ENCODE measurements at places on chromosomes 12 and 14. TPM values are rescaled to one million over a fixed set of nuclear protein-coding genes. Genes with fewer than 3 reads are reported as not detected.
A peak's percentile ranks its signal among the peaks of the same experiment; 100 is the strongest.

DNA sequence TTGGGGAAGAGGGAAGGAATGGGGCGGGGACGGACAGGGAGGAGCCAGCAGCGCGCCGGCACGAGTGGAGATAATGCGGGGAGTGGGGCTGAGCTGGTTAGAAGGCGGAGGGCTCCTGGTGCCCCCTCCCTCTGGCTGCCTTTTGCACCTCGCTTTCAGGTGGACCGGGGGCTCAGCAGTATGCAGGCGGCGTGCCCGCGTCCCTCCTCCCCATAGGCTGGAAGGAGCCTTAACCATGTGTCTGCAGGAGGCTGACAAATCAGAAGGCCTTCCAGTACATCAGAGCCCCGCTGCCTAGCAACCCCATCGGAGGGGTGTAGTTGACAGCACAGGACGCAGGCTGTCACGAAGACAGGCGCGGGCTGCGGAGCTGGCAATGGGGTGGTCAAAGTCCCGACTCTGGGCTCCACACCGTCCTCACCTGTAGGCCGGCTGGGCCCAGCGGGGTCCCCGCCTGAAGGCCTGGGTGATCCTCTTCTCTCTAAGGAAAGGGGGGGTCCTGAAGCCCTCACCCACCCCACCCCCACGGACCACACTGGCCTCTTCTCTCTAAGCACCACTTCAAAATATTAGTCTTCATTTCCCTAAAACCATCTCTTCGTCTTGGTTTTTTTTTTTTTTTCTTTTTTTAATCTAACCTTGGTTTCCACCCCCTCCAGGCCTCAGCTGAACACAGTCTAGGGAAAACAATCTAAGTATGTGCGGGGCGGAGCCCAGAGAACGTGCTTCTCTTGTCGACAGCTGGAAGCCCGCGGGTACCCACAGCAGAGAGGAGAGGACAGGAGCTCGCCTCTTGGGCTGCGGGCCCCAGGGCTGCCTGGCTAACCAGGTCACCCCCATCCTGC lies 44.5 kb downstream of the KDM2B start:
- H3K4me1 ChIP-seq, result peaks cover 49% of the 10 kb centered on the region
- H3K27me3 ChIP-seq, result no peaks in the 10 kb centered on the region

DNA sequence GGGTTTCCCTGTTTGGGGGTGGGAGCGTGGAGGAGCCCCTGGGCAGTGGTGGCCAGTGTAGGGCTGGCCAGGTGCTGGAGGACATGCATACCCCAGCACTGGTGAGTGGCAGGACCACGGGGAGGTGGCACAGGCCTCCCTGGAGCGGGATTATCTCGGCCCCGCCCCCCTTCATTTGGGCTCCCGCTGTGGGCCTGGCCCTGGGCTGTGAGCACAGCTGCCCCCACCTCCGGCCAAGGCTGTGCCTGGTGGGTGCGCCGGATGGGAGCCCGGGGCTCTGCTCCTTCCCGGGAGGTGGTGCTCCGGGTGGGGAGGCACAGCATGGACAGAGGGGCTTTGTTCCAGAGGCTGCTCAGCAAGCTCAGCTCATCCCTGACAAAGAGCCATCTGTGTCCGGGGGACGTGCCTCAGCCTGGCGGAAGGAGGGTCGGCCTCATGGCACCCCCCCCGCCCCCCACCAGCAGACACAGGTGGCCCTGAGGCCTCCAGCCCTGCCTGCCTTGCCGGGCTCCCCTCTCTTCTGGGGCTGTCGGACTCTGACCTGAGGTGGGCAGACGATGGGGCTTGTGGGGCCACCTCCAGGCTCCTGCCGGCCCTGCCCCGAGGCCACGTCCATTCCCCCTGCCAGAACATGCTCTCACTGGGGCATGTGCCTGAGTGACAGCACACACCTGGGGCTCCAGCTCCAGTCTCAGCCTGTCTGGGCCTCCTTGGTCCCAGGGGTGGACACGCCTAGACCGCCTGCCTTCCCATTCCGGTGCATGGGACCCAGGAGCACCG lies 8.4 kb downstream of the TEDC1 start:
- H3K27ac ChIP-seq, result peak overlapping the region; percentile 47
- no peak overlapping the region for H3K4me3 ChIP-seq
- H3K4me1 ChIP-seq, result peaks cover 23% of the 10 kb centered on the region
- no peaks in the 10 kb centered on the region for H3K27me3 ChIP-seq
- peaks cover 7% of the 10 kb centered on the region for H3K36me3 ChIP-seq
- peak; percentile 58 for DNase-seq

The FGD6 gene
- total RNA-seq, result 7.6 TPM

DNA sequence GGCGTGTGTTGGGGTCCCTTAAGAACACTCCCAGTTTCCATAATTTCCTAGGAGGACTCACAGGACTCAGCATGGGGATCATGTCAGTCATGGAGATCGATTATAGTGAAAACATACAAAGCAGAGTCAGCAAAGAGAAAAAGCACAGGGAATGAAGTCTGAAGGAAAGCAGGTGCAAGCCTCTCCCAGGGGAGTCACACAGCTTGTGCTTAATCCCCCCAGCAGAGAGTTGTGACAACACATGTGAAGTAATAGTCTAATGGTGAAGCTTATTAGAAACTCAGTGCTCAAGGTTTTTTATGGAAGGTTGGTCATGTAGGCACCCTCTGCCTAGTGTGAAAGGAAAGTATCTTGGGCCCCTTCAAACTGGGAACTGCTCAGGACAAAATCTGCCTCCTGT lies 149.0 kb upstream of the SEL1L start:
- H3K4me1 ChIP-seq, result peaks cover 7% of the 10 kb centered on the region
- H3K4me3 ChIP-seq, result no peak overlapping the region
- DNase-seq, result peak; percentile 7
- no peak overlapping the region for H3K27ac ChIP-seq
- H3K27me3 ChIP-seq, result no peaks in the 10 kb centered on the region
- H3K36me3 ChIP-seq, result no peaks in the 10 kb centered on the region

The TTC5 gene
- total RNA-seq, result 16.0 TPM

- no peak overlapping the region for H3K27ac ChIP-seq
- peak; percentile 88 for DNase-seq
- H3K4me1 ChIP-seq, result peaks cover 41% of the 10 kb centered on the region
- no peak overlapping the region for H3K4me3 ChIP-seq
- H3K27me3 ChIP-seq, result peaks cover 88% of the 10 kb centered on the region
Measured at GRCh38 chr12:48995086-48995879, 3.9 kb downstream of the DDN start.

DNA sequence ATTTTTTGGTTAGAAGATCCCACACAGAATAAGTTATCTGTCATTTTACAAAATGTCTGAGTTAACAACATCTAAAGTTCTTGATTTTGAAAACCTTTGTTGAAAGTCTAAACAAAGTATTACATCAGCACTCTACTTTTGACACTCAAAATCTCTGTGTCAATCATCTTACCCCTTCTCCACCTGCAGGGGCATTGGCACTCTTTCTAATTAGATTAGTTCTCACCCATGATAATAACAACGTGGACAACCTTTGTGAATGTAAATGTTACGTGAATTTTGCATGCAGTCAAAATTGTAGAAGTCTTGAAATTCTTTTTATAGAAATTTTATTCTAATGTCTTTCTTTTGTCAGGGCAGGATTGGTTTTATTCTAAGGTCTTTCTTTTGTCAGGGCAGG lies 33.5 kb upstream of the PPFIA2 start:
- no peaks in the 10 kb centered on the region for H3K27me3 ChIP-seq
- H3K27ac ChIP-seq, result no peak overlapping the region
- DNase-seq, result no peak
- H3K36me3 ChIP-seq, result no peaks in the 10 kb centered on the region

- H3K4me1 ChIP-seq, result peaks cover 15% of the 10 kb centered on the region
- peak; percentile 21 for DNase-seq
- H3K36me3 ChIP-seq, result no peaks in the 10 kb centered on the region
- peak overlapping the region; percentile 40 for H3K4me3 ChIP-seq
- H3K27me3 ChIP-seq, result peaks cover 28% of the 10 kb centered on the region
Measured at GRCh38 chr12:46832130-46832704, 6.4 kb upstream of the SLC38A4 start.

The C3AR1 gene
- total RNA-seq, result 3.7 TPM

DNA sequence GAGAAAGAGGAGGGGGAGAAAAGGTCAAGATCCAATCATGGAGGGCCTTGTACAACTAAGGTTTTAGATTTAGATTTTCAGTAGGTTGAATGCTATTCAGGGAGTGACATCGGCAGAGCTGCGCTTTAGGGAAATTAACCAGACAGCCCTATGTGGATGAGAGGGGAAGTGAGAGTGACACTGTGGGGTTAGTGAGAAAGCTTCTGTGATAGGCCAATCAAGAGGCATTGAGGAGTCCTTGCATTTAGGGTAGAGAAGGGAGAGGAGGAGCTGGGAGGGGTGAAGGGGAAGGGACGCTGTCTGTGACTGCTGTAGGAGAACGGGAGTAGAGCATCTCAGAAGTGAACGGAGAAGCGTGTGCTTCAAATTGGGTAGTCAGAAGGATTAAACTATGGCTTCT lies 3.4 kb downstream of the HSD17B6 start:
- H3K27me3 ChIP-seq, result no peaks in the 10 kb centered on the region
- peak; percentile 59 for DNase-seq
- no peak overlapping the region for H3K4me3 ChIP-seq
- no peaks in the 10 kb centered on the region for H3K36me3 ChIP-seq
- no peaks in the 10 kb centered on the region for H3K4me1 ChIP-seq

The HOXC11 gene
- total RNA-seq, result 2.9 TPM

- no peaks in the 10 kb centered on the region for H3K36me3 ChIP-seq
- no peaks in the 10 kb centered on the region for H3K27me3 ChIP-seq
- H3K4me3 ChIP-seq, result no peak overlapping the region
- H3K4me1 ChIP-seq, result no peaks in the 10 kb centered on the region
- DNase-seq, result no peak
Measured at GRCh38 chr12:91813701-91814100, 331.9 kb downstream of the BTG1 start.

DNA sequence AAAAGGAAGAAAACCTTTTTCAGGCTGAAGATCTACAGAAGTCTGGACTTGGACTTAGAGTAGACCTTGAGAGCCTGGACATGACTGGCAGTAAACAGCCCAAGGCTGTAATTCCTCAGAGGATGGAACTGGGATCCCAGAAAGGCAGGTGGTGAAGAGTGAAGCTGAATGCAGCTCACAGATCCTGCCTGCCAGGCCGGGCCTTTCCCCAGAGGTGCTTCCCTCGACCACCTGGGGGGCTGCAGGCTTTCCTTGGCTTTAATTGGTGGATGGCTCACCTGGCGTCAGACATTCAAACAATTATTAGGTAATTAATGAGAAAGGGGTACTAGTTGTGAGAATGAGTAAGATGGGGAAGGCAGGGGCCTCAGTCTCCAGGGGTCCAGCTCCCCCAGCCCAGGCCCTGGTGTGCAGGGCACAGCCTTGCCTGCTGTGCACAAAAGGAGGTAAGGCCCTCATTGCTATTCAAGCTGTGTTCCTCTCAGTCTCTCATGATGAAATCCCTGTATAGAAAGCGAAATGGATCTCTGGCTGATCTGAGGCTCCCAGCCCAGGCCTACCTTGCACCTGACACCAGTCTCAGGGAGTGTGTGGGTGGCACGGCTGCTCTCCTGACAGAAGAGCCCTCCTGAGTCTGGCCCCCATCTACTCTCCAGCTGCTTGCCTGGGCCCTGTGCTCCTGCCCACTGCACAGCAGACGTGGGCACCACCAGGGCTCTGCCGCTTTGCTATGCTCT lies 63.0 kb upstream of the TCL1A start:
- H3K4me1 ChIP-seq, result no peaks in the 10 kb centered on the region
- no peak overlapping the region for H3K4me3 ChIP-seq

The MYO1H gene
- not detected for total RNA-seq

The E2F7 gene
- 3.1 TPM for total RNA-seq

- H3K4me1 ChIP-seq, result no peaks in the 10 kb centered on the region
- no peak overlapping the region for H3K27ac ChIP-seq
- H3K36me3 ChIP-seq, result no peaks in the 10 kb centered on the region
- no peak overlapping the region for H3K4me3 ChIP-seq
Measured at GRCh38 chr12:103881261-103881660, 40.2 kb upstream of the NT5DC3 start.

DNA sequence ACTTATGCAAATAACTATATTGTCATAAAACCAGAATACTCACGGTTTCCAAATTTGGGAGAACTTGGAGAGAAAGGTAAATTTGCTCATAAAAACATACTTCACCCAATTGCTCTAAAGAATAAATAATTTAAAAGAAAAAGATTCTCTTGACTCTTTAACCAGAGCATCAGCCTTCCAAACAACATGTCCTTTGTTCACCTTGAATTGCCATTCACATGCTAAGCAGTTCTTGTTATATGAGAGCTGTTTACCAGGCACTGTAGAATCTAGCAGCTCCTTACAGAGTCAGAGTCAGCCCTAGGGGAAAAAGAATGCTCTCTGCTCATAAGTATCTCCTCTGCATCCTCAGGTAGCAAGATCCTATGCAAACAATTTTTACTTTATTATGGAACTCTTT lies 10.2 kb downstream of the SLCO1A2 start:
- no peaks in the 10 kb centered on the region for H3K36me3 ChIP-seq
- no peaks in the 10 kb centered on the region for H3K4me1 ChIP-seq

GRCh38 chr12:106118-106591 lies 39.6 kb downstream of the IQSEC3 start:
- H3K4me3 ChIP-seq, result no peak overlapping the region
- DNase-seq, result peak; percentile 57
- H3K27me3 ChIP-seq, result peaks cover 16% of the 10 kb centered on the region
- no peaks in the 10 kb centered on the region for H3K36me3 ChIP-seq
- H3K4me1 ChIP-seq, result peaks cover 25% of the 10 kb centered on the region
- peak overlapping the region; percentile 33 for H3K27ac ChIP-seq

DNA sequence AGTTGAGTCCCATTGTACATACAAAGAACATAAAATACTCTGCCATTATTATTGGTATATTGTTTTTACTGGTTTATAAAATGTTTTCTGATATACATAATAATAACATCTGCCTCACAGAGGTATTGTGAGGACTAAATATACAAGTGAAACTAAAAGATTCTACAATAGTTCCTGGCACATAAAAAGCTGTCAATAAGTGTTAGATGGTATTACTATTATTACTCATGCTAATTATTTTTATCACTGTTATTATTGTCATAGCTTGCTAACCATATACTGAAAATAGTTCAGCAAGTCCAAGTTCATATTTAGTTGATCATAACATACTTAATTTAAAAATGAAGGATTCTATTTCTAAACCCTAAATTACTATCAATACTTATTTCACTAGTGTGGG lies 34.4 kb downstream of the BTG1 start:
- no peaks in the 10 kb centered on the region for H3K27me3 ChIP-seq
- H3K27ac ChIP-seq, result no peak overlapping the region
- no peaks in the 10 kb centered on the region for H3K36me3 ChIP-seq

The SLC5A8 gene
- 0.04 TPM for total RNA-seq

The IAPP gene
- not detected for total RNA-seq

GRCh38 chr12:119808441-119808840 lies 68.7 kb downstream of the CIT start:
- no peak overlapping the region for H3K27ac ChIP-seq
- no peaks in the 10 kb centered on the region for H3K36me3 ChIP-seq
- no peaks in the 10 kb centered on the region for H3K27me3 ChIP-seq
- DNase-seq, result no peak

The ESPL1 gene
- total RNA-seq, result 4.0 TPM

DNA sequence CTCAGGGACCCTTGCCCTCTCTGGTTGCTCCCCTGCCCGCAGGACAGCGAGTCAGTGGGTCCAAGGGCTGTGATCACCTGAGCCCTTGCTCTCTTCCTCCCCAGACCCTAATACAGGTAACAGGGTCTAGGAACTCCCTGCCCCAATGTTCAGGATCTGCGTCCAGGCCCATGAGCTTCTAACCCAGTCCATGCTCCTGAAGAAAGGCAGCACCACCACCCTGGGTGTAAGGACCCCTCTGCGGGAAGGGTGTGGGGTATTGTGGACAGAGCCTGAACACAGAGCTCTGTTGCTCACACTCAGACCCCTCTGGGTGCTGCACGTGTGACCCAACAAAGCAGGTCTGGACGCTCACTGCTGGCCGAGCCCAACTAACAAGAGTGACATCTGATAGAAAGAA lies 18.3 kb downstream of the GLRX5 start:
- no peak for DNase-seq
- H3K36me3 ChIP-seq, result peaks cover under 1% of the 10 kb centered on the region
- H3K27me3 ChIP-seq, result no peaks in the 10 kb centered on the region

GRCh38 chr12:117567644-117568216 lies 206.3 kb upstream of the NOS1 start:
- no peaks in the 10 kb centered on the region for H3K4me1 ChIP-seq
- no peaks in the 10 kb centered on the region for H3K36me3 ChIP-seq
- no peak for DNase-seq
